ENCODE measurements at places on chromosomes 3 and 15.
A peak's percentile ranks its signal among the peaks of the same experiment; 100 is the strongest.

DNA sequence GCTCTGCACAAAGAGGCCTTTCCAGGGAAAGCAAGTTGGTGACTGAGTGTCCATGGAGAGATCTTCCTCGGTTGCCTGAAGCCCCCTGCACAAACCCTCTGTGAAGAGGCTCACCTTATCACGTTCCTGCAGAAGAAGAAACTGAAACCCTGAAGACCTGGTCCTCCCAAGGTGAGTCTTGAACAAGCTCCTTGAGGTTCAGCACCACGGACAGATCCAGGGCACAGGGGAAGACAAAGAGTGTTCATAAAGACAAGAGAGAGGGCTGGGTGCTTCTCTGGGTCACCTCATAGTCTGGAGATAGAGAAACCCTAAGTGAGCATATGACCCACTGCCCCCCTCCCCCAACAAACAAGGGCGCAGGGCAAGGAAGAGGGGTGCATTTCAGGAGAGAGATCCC, 21.7 kb upstream of the TBC1D21 start:
- DNase-seq, result no peak

DNA sequence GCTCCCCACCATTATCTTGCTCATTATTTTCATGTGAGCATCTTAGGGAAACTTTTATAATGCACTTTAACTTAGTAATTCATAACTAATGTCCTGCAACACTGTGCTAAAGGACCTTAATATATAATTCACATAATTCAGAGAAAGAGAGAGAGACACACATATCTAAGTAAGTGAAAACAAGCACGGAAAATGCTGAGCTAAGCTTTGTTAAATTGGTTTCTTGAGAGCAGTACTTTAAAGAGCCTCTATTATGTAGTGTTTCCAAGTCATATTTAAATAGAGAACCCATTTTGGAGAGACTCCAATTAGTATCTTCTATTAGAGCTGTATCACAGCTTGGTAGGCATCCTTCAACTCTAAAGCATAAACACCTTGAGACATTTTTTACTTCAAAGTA, 354.1 kb upstream of the SOX14 start:
- no peak for DNase-seq

DNA sequence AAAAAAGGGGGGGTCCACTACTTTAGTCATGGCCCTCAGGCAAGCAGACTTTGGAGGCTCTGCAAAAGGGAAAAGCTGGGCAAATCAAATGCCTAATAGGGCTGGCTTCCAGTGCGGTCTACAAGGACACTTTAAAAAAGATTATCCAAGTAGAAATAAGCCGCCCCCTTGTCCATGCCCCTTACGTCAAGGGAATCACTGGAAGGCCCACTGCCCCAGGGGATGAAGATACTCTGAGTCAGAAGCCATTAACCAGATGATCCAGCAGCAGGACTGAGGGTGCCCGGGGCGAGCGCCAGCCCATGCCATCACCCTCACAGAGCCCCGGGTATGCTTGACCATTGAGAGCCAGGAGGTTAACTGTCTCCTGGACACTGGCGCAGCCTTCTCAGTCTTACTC, 15.3 kb downstream of the ZMAT3 start:
- no peak for DNase-seq

DNA sequence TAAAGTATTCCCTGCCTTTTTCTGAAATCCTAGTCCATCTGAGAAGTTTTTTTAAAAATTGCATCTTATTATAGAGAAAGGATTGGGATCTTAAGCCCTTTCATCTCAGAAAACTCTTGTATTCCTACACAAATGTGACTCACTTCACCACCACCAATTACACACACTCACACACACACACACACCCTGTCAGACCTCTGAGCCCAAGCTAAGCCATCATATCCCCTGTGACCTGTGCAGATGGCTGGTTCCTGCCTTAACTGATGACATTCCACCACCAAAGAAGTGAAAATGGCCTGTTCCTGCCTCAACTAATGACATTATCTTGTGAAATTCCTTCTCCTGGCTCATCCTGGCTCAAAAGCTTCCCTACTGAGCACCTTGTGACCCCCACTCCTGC, 1181.9 kb downstream of the ROBO2 start:
- DNase-seq, result no peak

DNA sequence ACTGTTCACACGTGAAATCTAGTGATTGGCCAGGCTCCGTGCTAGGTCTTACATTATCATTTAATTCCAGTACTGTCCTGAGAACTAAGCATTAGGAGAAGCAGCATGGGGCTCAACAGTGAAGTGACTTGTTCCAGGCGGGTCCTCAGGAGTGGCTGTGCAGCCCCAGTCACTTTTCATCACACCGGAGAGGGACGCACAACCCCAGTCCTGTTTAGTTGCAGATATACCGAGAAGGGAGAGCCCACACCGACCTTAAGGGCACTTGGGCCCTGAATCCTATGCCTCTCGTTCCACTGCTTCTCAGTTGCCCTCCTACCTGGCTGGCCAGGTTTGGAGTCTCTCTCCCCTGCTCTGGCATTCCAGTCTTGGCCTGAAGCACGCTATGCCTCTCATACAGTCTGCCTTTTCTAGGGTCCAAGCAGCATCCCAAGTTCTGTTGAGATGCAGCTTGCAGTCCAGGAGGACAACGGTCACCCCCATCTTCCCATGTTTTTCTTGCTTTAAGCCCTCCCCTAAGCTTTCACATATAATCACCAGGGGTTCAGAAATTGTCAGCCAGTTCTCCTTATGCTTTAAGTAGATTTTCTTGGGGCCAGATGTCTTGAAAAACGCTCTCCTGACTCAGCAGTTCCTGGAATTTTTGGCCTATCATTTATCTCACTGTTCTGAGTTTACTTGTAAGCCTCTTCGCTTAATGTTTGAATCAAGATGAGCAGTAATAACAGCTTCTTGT, 10.1 kb downstream of the FAM131A start:
- no peak for DNase-seq

DNA sequence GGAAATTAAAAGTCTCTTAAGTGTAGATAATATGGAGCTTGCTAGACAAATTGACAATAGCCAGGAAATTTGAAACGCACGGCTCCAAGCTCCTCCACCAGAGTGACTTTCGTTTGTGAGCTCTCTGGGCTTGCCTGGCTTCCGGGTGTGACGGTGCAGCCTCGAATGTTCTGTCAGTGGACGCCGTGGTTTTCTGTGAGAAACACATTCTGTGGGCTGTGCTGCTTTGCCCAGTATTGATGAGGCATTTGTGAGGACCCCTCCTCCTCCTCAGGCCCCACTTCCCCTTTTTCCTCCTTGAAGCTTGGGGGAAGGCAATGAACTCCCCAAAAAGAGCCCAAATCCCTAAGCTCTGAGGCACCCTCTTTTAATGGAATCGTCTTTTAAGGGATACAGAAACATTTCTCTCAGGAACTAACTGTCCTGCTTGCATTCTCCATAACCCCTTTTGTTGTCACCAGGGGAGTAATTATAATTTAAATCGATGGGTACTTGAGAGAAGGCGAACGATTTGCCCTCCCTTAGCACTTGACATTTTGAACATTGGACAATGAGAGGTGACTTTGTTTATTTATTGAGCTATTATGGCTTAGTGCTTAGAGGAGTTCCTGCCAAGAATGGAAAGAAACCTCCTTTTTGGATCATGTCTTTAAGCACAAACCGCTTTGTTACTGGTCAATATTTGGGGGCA, 40.8 kb downstream of the POLR2M start:
- DNase-seq, result no peak

GRCh38 chr3:84717894-84718293, 240.9 kb upstream of the CADM2 start:
- DNase-seq, result no peak

DNA sequence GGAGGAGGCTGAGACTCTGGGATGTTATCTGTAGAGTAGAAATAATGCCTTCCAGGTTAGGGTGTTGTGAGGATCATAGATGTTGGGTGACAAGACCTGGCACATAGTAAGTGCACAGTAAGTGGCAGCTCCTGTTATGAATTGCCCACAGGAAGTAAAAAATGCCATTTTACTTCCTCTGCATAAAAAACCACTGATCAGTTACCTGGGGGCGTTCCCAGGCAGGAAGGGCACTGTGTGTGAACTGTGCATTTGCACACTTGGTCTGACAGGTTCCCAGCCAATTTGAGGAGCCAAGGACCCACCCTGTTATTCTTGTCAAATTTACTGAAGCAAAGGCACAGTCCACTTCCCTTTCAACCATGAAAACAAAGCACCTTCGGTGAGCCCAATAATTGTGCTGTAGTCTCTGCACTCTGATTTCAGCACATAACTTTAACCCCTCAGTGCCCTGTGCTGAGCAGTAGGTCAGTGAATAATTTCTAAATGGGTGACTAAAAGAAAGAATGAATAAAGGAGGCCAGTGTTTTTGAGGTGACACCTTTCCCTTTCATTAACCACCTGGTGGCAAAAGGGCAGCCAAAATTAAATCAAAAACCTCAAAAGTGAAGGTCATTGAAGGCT, 85.8 kb upstream of the ARHGEF3 start:
- no peak for DNase-seq

DNA sequence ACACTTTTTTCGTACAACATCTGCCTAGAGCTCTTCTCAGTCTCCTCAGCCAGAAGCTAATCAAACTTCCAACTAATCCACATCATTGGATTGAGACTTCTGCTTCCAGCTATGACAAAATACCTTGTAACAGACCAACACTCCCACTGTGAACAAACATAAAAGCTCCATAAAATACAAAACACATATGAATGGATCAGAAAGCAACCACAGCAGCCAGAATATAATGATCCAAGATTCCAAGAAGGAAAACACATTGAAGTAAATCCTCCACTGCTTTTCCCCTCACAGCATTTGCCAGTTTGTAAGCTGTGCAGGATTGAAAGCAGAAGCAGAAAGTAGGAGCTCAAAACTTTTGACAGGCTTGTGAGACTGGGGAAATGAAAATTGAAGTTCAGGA, 863.2 kb downstream of the TUSC7 start:
- no peak for DNase-seq

- DNase-seq, result peak; percentile 34
These were observed 12.2 kb downstream of the TGM4 start for GRCh38 chr3:44886561-44886960.

GRCh38 chr3:130093741-130094391, 12.2 kb downstream of the ALG1L2 start:
- no peak for DNase-seq

GRCh38 chr15:82901114-82901805, 51.3 kb downstream of the HOMER2 start:
- DNase-seq, result no peak

GRCh38 chr3:62723914-62724217, 151.3 kb downstream of the CADPS start:
- no peak for DNase-seq

GRCh38 chr3:64916192-64916798, 228.5 kb upstream of the ADAMTS9 start:
- no peak for DNase-seq

DNA sequence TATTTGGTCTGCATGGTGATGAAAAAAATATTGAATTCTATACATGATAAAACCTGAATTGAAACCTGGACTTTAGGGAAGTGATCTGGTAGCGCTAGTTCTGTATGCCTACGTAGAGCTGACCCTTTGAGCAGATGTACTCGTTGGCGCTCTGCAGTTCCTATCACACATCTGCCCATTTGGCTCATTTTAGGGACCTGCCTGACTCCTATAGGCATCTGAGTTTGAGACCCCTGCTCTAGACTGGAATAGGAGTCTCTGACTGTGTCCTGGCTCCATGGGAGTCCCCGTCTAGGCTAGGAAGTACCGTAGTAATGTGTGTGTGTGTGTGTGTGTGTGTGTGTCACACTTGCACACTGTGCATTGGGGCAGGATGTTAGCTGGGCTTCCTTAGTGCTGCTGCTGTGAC, 21.2 kb downstream of the STARD5 start:
- DNase-seq, result no peak

GRCh38 chr3:49723296-49723627, 489 bp downstream of the GMPPB start:
- DNase-seq, result no peak

DNA sequence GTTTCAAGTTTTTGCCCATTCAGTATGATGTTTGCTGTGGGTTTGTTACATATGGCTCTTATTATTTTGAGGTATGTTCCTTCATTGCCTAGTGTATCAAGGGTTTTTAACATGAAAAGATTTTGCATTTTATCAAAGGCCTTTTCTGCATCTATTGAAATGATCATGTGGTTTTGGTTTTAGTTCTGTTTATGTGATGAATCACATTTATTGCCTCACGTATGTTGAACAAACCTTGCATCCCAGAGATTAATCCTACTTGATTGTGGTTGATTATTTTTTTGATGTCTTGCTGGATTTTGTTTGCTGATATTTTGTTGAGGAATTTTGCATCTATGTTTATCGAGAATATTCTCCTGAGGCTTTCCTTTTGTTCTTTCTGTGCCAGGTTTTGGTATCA, 39.4 kb downstream of the TMCO5A start:
- no peak for DNase-seq

GRCh38 chr3:122635789-122636188, 44.9 kb upstream of the PARP14 start:
- no peak for DNase-seq

- DNase-seq, result no peak
These were observed 28.2 kb downstream of the GRAMD2A start for GRCh38 chr15:72169236-72169920.

DNA sequence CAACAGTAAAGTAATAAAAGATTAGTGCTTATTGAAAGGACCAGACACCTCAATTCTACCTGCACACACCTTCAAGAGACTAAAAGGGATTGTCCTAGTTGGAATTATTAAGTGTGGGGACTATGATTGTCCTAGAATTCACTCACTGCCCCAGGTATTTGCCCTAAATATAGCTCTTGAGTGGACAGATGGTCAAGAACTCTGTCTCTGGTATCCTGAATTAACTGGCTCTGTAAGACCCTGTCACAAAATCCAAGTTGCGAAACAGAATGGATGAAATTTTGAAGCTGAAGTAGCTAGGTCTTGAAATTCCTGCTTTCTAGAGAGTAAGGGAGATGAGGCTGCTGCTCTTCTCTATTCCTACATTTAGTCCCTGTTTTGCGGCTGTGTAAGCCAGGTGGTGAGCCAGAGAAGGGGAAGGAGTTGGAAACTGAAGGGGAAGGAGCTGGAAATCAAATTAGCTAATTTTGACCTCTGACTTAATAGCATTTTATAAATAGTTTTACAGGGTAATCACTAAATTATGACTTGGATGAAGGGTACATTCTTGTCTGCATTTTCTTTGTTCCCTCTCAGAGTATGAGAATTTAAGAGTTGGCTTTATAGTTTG, 34.5 kb downstream of the KBTBD12 start:
- DNase-seq, result no peak

GRCh38 chr3:107938143-107938542, 152.7 kb downstream of the CD47 start:
- DNase-seq, result no peak

- no peak for DNase-seq
These were observed 1.8 kb upstream of the RPP25 start for GRCh38 chr15:74958320-74958907.

GRCh38 chr3:53974324-53974723, 82.7 kb upstream of the SELENOK start:
- no peak for DNase-seq

GRCh38 chr3:25938566-25939325, 148.9 kb downstream of the OXSM start:
- DNase-seq, result no peak
